Activated T-cell treated with anti-CD3 and anti-CD28 coated beads for 24 hours (primary cell): ENCODE measurements at places on chromosomes 1 and 21.

- DNase-seq, result no peak
Measured at GRCh38 chr1:33048426-33048825, 11.7 kb upstream of the AK2 start.

DNA sequence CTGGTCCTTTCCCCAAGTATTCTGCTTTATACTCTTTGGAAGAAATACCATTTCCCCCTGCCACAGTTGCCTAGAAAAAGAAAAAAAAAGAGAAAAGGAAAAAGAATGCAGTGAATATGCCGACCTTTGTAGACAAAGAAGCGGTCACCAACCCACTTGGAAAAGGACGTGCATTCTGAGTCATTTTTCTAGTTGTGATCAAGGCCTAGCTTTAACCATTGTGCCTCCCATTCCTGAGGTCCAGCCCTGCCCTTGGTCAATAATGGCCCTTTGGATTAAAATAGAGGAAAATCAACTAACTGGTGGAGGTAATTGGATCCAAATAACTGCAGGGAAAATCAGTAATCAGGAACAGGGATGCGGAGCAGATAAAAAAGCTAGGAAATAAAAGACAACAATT is 24.8 kb downstream of the S1PR1 start:
- no peak for DNase-seq

GRCh38 chr1:207991583-207992026 is 80.7 kb upstream of the CD34 start:
- DNase-seq, result no peak

- no peak for DNase-seq
Measured at GRCh38 chr1:54464477-54465146, 58.4 kb upstream of the SSBP3 start.

GRCh38 chr1:5991381-5992025 is 722 bp downstream of the NPHP4 start:
- DNase-seq, result peak; percentile 8

GRCh38 chr1:150508982-150509381 is 1.1 kb downstream of the ECM1 start:
- no peak for DNase-seq

DNA sequence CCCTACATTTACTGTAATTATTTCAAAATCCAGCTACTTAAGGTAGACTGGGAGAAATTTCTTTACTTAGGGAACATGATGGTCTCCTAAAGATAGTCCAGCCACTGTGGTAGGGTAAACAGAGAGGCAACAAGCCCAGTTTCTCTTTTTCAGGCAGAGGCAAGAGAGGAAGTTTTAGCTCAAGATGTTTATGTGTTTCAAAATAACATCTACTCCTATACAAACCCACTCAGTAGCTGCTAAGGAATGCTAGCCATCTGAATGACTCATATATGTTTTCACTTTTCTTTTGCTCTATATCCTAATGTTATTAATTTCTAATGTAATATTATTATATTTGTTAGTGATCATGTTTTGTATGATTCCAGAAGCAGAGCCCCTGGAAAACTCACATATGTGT is 856.6 kb downstream of the PLA2G4A start:
- DNase-seq, result no peak

DNA sequence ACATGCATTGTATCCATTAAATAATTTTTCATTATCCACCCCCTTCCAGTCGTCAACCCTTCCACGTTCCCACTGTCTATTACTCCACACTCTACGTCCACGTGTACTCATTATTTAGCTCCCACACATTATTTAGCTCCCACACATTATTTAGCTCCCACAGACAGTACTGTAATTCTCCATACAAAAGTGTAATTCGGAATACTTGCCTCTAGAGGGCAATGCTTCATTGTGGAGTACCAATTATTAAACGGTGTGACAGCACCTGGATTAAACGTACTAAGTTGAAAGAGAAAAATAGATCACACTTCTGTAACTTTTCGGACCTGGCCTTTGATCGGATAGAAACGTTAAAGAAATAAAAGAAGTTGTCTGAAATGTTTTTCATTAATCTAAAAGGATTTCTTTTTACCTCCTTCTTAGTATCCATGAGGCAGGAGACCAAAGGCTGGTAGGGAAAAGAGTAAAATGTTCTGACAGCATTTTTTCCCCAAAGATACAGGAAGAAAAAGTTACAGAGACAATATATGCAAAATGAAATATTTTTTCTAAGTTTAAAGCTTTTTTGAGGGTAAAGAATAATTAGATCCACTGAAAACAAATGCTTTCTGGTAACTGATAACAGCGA is 99.2 kb downstream of the LHX8 start:
- DNase-seq, result no peak

DNA sequence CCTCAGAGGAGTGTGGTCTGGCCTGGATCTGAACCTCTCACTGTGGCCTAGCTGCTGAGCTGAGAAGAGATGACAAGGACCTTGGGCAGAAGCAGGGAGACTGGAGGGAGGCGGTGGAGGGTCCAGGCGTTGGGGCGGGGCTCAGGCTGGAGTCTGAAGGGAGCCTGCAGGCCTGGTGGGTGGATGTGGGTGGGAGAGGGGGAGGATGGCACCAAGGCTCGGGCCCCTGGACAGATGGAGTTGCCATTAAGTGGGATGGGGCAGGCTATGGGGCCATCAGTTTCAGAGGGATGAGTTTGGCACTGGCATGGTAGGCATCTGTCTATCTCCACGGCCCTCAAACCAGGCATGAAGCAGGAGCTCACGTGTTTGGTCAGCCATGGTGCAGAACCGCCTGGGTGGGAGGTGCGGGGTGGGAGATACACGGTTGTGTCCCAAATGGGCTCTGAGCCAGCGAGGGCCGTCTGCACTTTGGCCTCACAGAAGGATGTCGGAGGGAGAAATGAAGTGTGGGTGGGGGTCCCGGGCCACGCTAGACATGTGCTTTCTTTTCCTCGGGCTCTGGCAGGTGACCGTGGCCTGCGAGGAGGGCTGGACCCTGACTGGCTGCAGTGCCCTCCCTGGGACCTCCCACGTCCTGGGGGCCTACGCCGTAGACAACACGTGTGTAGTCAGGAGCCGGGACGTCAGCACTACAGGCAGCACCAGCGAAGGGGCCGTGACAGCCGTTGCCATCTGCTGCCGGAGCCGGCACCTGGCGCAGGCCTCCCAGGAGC is 23.6 kb downstream of the PCSK9 start:
- DNase-seq, result no peak

DNA sequence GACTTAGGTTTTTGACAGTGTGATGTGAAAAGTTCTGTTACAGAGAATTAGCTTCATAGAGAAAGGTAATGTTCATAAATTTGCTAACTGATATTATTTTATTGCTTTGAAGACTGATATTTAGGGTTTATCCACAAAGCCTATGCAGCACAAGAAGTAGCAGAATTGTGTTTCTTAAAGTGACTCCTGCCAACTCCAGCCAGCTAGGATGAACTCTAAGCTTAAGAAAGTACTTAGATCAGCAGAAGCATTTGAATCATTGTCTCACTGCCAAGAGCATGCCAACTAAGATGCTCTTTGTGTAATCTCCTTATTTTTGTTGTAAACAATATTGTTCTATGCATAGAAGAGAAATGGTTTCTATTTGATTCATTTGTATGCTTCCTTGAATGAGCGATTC is 589.4 kb upstream of the ADGRL4 start:
- no peak for DNase-seq

DNA sequence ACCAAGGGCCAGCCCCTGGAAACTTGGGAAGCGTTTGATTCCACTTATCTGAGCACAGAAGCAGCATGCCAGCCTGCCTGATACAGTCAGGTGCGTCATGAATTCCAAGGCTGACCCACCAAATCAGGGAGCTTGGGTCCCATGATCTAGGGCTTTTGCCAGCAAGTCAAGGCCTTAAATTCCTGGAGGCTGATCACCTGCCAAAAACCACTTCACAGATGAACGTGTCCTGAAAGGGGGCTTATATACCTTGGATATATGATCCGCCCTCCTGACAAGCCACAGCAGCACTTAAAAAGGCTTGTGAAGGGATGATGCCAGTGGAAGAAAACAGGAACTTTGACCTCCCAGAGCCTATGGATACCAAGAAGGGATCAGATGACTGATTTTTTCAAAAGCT is 24.0 kb upstream of the CLIC6 start:
- no peak for DNase-seq

DNA sequence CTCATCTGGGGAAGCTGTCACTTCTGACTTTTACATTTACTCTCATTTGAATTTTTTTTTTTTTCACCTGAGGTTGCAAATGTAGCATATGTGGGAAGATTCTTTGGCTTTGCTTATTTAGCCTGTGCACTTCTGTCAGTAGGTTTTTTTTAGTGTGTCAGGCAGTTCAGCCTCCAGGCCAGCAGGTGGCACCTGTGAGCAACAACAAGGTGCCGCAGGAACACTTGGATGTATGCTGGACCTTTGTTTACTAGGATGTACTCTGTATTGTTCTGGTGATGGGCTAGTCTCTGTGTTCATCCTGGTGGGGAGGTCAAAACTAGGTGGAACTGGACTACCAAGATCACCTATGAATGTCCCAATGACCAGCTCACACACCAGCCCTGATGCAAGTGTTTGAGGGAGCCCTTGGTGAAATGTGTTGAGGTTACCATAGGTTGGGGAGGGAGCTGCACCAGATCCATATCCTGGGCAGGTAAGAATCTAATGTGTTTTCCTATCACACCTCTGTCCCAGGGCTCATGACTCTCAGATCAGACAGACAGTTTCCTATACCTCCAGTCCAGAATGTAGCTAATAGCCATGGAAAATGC is 618.2 kb downstream of the BRINP3 start:
- DNase-seq, result no peak

DNA sequence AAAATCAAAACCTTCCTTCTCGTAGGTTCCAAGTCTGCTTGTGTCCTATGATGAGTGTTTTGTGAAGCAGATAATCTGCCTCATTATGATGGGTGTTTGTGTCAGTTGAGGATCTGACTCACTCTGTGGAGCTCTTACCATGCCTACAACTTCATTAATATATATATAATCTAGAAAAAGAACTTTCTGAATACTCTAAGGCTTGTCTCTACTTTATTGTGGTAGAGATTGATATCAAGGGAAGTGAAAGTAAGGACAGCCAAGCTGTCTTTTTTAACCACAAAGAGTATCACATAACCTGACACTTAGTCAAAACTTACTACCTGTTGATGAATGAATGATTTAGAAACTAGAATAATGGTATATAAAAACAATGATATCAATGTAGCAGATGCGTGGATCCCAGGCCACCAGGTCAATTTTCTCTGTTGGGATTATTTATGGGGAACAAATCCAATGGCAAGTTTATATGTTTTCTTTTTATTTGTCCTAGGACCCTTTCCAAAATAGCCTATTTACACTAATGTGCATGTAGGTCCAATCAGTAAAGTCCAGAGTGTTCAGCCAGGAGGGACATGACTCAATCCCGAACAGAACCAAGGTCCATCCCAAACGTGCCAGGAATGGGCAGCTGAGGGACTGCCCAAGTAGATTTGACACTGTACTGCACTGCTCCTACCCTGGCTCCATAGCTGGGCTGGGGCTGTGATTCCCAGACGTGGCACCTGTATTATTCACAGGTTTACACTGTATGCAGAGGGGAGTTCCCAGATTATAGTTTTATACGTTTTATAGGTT is 182.3 kb upstream of the GREM2 start:
- no peak for DNase-seq

GRCh38 chr1:21576798-21577187 is 67.6 kb downstream of the ALPL start:
- DNase-seq, result no peak

DNA sequence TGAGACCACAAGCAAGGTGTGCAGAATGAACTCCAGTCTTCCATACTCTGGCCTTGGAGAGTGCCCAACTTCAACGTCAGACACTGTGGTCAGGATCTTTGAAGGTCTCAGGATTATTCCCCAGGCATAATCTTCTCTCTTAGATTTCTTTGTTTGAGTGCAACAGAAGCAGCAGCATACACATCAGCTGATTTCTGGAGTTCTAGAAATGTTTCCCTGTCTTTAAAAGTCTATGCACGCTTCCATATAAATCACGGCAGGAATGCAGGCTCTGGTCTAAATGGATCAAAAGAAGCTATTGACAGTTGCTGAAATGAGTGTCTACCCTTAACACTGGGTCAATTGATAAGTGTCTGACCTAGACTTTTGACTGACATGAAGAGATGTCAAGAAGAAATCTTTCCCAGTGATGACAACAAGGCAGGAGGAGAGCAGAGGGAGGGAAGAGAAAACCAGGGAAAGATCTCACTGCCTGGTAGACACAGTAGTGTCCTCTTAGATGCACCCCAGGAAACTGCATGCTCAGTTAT is 279.7 kb downstream of the SPATA17 start:
- DNase-seq, result no peak

- DNase-seq, result no peak
Measured at GRCh38 chr1:29272147-29272907, 36.0 kb downstream of the PTPRU start.

DNA sequence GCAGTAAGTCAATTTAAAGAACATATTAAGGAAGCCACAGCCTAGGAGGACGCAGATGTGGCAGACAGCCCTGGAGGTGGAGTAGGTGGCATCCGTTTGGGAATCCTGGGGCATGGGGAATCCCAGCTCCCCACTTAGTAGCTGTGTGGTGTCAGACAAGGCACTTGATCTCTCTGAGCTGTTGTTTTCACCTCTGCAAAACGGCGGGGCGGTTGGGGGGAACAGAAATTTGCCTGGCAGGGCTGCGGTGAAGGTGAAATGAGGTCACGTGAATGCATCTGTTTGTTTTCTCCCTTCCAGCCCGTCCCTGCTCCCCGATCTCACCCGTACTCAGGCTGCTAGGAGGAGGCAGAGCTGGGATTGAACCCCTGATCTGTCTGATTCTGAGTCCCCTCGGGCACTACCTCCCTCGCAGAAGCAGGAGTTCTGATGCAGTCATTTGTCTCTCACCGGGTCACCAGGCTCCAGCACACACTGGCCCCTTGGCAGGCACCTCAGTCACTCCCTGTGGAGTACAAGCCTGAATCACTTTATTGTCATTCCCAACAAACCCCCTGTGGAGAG is 2.2 kb upstream of the LAPTM5 start:
- no peak for DNase-seq

GRCh38 chr1:205963352-205964155 is 20.3 kb upstream of the SLC26A9 start:
- DNase-seq, result no peak

- no peak for DNase-seq
Measured at GRCh38 chr1:117146072-117146471, 24.5 kb upstream of the TRIM45 start.
